ENCODE measurements at places on chromosomes 11 and 22. TPM values are rescaled to one million over a fixed set of nuclear protein-coding genes. Genes with fewer than 3 reads are reported as not detected.

The HEPN1 gene
- total RNA-seq, result not detected

The NDUFC2 gene
- total RNA-seq, result 300 TPM

The TUB gene
- total RNA-seq, result 7.1 TPM

The CAPN1 gene
- 130 TPM for total RNA-seq

The TPBGL gene
- 0.18 TPM for total RNA-seq

The OR52A1 gene
- total RNA-seq, result not detected
